ENCODE measurements at places on chromosomes 5 and 9. TPM values are rescaled to one million over a fixed set of nuclear protein-coding genes. Genes with fewer than 3 reads are reported as not detected.

GRCh38 chr5:137699336-137700281 lies 36.3 kb downstream of the KLHL3 start:
- no peak for DNase-seq
- no peaks in the 10 kb centered on the region for H3K36me3 ChIP-seq
- H3K4me1 ChIP-seq = peaks cover 11% of the 10 kb centered on the region
- H3K4me3 ChIP-seq = no peak overlapping the region

MAT2B gene
- 76.4 TPM for total RNA-seq

DNA sequence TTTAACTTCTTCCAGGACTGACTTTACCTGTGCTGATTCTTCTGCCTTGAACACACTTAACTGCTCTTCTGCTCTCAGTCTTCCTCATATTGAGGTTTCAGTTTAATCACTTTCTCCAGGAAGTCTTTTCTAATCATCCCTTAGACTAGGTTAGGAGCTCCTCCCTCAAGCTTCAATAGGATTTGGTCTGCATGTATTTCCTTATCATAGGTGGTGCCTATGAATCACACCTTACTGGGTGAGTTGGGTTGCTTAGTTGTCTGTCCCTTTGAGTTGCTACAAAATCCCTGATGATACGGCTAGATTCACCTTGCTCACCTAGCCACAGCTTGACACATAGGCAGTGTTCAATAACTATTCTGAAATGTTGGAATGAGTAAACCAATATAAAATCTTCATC lies 164.4 kb downstream of the DNAH5 start:
- no peaks in the 10 kb centered on the region for H3K36me3 ChIP-seq
- H3K27ac ChIP-seq = no peak overlapping the region
- no peaks in the 10 kb centered on the region for H3K4me1 ChIP-seq
- no peaks in the 10 kb centered on the region for H3K27me3 ChIP-seq
- H3K4me3 ChIP-seq = no peak overlapping the region
- no peak for DNase-seq

DNA sequence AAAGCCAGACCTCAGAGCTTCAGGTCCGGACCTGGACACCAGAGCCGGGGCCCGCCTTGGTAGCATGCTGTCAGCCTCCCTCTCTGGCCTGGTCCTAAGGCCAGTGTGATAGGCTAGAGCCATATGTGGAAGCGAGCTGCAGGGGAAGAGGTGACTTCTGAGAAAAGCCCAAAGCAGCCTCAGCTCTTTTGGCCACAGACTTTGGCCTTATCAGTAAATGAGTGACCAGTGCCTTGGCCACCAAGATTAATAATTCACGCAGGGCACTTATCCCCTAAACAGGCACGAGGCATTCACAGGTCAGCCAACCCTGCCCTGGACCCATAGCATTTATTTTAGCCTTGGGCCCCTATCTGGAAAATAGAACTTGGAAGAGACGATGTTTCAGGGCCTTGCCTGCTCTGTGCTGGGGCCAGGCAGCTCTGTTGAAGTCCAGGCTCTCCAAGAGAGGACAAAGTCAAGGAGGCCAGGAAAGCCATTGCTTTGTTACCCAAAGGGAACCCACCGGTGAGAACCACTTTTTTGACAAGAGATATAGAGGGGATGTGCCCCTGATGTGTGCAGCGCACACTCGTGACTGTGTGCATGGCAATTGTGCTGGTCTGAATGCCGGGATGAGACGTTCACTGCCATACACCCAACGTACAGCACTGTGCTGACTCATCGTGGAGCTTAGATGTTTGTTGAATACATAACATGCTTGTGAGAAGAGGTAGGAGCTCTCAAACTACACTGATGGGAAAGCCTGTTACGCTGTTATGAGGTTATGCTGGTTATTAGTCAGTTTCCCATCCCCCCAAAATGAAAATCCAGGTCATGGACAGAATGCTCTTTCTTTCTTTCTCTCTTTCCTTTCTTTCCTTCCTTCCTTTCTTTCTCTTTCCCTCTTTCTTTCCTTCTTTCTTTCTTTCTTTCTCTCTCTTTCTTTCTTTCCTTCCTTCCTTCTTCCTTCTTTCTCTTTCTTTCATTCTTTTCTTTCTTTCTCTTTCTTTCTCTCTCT lies 5.0 kb upstream of the SLC34A1 start:
- no peaks in the 10 kb centered on the region for H3K36me3 ChIP-seq
- DNase-seq = no peak
- H3K4me3 ChIP-seq = no peak overlapping the region

RALGPS1 gene
- total RNA-seq = 21.7 TPM

DNA sequence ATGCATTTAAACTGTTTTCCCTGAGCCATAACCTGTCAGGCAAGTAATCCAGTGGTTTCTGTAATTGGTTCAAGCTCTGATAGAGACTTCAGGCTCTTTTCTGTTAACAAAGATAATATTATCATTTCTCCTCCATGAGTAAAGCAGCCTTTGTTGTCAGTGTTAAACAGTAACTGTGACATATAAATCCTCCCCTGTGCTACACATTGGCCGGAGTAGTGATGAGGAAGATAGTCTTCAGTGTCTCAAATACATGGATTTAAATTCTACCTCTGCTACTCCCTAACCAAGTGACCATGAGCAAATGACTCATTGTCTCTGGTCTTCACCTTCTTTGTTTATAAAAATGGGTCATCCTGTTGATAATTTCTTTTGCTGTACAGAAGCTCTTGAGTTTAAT lies 615.5 kb upstream of the CHD1 start:
- H3K4me3 ChIP-seq = no peak overlapping the region
- no peaks in the 10 kb centered on the region for H3K4me1 ChIP-seq
- no peak overlapping the region for H3K27ac ChIP-seq
- H3K27me3 ChIP-seq = no peaks in the 10 kb centered on the region
- no peaks in the 10 kb centered on the region for H3K36me3 ChIP-seq
- no peak for DNase-seq

DNA sequence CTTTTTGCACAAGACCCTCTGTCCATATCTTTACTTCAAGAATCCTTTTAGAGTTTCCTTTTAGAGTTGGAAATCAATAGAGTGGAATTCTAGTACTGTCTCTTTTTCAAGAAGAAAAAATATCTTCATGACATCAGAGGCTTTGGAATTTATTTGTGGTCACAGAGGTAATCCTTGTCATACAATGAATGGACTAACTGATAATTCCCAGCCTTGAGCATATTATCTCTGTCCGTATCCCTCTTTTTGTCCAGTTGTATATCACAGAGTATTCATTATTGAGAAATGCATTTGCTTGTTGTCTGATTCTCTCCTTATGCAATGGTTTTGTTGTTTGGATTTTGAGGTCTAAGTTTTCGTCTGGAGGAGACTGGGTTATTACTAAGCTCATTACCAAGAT lies 82.0 kb upstream of the HAPLN1 start:
- no peaks in the 10 kb centered on the region for H3K4me1 ChIP-seq
- H3K36me3 ChIP-seq = no peaks in the 10 kb centered on the region
- DNase-seq = no peak
- H3K27me3 ChIP-seq = no peaks in the 10 kb centered on the region
- H3K27ac ChIP-seq = no peak overlapping the region

ADAMTS13 gene
- total RNA-seq = 1.9 TPM

DNA sequence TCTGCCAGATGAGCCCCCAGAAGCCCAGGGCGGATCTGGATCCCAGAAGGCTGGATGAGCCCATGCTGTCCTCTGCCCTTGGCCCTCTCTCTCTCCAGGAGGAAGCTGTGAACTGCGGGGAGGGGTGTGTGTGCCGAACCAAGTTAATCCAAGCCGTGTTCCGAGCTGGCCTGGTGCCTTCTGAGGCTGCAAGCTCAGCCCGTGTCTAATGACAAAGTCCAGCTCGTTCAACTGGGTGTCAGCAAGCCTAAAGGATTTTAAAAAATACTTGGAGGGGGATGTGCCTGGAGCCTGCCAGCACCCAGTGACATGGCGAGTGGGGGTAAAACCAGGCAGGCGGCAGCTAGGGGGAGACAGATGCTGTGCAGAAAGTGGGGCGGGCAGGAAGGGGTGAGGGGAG lies 8.0 kb downstream of the STC2 start:
- H3K27ac ChIP-seq = no peak overlapping the region
- peaks cover 37% of the 10 kb centered on the region for H3K27me3 ChIP-seq
- H3K36me3 ChIP-seq = no peaks in the 10 kb centered on the region
- H3K4me1 ChIP-seq = no peaks in the 10 kb centered on the region
- H3K4me3 ChIP-seq = no peak overlapping the region

MFAP3 gene
- 20.8 TPM for total RNA-seq

C9orf153 gene
- 0.18 TPM for total RNA-seq

GRCh38 chr5:126680191-126680817 lies 79.6 kb downstream of the PHAX start:
- no peak overlapping the region for H3K4me3 ChIP-seq
- no peak overlapping the region for H3K27ac ChIP-seq
- H3K36me3 ChIP-seq = no peaks in the 10 kb centered on the region
- DNase-seq = no peak

OSMR gene
- total RNA-seq = not detected

PRLR gene
- total RNA-seq = 2.3 TPM

- peaks cover 9% of the 10 kb centered on the region for H3K4me1 ChIP-seq
- H3K4me3 ChIP-seq = no peak overlapping the region
- DNase-seq = no peak
- no peak overlapping the region for H3K27ac ChIP-seq
- peaks cover 65% of the 10 kb centered on the region for H3K36me3 ChIP-seq
Measured at GRCh38 chr5:175508896-175509295, 30.5 kb downstream of the SFXN1 start.

GRCh38 chr9:684941-685340 lies 156.6 kb upstream of the DMRT1 start:
- H3K4me1 ChIP-seq = peaks cover 10% of the 10 kb centered on the region
- H3K27ac ChIP-seq = no peak overlapping the region
- H3K36me3 ChIP-seq = no peaks in the 10 kb centered on the region
- H3K4me3 ChIP-seq = no peak overlapping the region
- H3K27me3 ChIP-seq = no peaks in the 10 kb centered on the region
- DNase-seq = no peak

CCNO gene
- not detected for total RNA-seq

C9 gene
- total RNA-seq = not detected

DNA sequence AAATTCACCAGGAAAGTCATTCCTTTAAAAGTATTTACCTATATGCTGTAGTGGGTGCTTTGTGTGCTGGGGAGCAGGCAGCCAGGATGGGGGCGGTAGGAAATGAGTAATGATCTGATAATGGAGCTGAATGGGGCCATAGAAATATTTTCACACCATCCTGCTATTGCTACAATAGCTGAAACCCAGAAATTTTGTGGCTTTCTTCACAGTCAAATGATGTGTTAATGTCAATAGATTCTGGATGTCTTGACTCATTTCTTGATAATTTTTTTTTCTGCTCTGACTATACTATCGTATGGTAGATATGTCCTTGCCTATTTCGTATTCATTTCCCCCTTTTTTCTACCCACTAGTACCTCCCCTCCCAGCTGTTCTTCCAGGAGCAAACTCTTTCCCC lies 59.5 kb downstream of the RORB start:
- H3K27me3 ChIP-seq = peaks cover 3% of the 10 kb centered on the region
- H3K27ac ChIP-seq = no peak overlapping the region
- H3K4me1 ChIP-seq = peaks cover 16% of the 10 kb centered on the region
- no peaks in the 10 kb centered on the region for H3K36me3 ChIP-seq
- no peak for DNase-seq
- no peak overlapping the region for H3K4me3 ChIP-seq
